ENCODE measurements at places on chromosomes 11 and 22. TPM values are rescaled to one million over a fixed set of nuclear protein-coding genes. Genes with fewer than 3 reads are reported as not detected.

The UBQLNL gene
- total RNA-seq, result not detected

The PLAAT5 gene
- not detected for total RNA-seq

DNA sequence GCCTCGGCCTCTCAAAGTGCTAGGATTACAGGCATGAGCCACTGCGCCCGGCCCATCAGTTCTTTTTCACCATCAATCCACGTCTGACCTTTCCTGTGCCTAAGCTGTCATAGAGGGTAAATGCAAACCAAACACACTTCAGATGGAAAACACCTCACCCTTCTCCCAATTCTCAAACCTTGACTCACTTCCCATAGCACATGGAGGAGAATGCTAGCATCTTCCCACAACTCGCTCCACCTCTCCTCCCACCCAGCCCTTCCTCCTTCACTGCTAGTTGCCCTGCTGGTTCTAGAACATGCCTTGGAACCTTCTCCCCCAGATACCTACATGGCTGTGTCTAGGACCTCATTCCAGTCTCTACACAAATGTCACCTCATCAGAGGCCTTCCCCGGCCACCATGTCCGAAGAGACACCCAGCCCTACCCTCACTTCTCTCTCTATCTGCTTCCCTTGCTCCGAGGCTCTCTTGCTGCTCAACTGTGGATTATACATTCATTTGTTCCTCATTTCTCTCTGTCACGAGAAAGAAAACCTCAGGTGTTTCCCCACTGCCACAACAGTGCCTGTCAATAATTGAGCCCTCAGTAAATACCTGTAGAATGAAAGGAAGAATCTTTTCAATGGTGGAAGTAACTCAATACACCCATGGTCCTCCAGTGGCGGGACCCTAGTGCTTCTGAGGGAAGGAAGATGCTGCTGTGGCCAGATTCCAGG, 21.3 kb upstream of the NCF4 start:
- no peak for DNase-seq

- no peak for DNase-seq
Observed at GRCh38 chr11:103450241-103450640, 341.0 kb downstream of the DYNC2H1 start.

DNA sequence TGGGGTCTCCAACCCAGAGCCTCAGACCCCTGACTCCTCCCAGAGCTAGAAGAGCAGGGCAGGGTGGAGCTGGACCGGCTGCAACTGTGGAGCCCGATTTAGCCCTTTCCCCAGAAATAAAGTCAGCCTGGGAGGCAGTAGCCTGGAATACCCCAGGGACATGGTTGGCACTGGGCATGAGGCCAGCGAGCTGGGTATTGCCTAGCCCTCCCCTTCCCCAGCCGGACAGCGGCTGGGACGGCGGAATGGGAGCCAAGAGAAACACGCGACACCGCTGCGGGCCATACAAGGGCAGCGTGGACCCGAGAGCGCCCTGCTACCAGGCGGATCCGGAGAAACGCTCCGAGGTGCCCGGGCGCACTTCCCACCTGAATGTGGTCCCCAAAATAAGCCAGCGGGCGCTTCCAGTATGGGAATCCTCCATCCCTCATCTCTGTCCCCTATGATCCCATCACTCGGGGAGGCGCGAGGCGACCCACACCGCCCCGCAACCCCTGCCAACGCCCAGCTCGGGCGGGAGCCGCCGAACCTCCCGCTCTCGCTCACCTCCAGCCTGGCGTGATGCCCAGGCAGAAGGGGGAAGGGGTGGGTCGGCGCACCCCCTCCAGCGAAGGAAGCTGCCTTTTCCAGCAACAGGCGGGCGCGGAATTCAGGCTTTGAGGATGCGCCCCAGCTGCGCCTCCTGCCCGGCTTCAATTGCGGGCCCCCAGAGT, 758 bp downstream of the MCAM start:
- peak; percentile 62 for DNase-seq

The ZFP91 gene
- total RNA-seq, result 45.8 TPM

GRCh38 chr11:39190751-39191150, 2268.7 kb downstream of the LRRC4C start:
- DNase-seq, result no peak

GRCh38 chr11:134159652-134160051, 64.1 kb downstream of the NCAPD3 start:
- no peak for DNase-seq

DNA sequence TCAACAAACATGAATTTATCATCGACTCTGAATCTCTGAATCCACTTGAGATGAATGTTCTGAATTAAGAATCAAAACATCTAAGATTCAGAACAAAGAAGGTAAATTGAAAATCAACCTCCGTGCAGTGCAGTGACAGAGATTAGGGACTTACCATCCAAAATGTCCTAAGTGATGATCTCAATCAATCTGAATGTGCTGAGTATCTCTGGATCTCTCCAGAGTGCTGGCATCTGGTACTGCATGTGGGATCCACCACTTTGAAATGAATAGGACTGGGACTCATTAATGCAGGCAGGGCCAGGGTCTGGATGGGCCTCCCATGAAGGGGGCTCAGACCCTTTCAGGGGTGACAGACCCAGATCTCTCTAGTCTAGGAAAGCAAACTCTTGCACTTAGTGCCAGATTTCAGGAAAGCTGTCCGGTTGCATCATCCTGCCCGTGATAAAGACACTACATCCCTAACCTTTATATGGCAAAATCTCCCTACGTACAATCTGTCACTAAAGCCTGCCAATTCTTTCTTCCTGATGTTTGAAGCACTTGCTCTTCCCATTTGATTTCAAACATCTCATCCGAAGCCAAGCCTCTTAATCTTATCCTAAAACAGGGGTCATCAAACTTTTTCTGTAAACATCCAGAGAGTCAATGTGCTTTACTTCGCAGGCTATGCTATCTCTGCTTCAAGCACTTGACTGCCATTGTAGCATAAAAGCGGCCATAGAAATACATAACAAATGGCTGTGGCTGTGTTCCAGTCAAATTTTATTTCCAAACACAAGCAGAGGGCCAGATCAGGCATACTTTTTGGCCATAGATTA, 263.3 kb downstream of the LARGE1 start:
- DNase-seq, result no peak

DNA sequence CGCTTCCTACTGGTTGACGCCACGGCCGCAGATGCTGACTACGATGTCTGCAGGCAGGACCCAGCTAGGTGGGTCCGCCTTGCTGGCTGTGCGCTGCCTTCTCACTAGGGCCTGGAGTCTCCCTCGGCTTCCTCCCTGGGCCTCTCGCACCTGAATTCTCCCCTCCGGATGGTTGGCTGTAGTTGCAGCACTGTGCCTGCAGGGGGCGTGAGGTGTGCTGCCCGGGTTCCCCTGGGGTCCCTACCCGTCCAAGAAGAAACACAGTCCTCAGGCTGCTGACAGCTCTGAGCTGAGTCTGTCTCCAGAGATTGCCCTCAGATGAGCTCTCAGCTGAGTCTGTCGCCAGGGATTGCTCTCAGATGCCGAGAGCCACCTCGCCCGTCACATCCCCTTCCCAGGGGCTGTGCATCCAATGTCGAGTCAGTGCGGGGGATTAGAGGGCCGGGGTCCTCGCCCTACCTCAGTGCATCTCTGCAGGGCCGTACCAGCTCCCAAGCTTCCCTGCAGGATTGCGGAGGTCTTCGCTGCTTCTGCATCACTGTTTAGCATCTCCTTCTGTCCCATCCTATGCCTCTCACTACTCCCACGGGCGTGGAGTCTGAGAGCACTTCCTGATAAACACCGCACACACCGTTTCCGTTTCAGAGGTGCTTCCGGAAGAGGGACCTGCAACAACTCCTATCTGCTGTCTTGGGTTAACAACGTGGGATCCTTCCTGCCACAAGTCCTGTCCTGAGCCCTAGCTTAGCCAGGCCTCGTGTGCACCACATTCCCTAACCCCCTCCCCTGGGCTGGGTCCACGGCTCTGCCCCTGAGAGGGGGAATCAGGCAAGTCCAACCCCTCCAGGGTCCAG, 196.9 kb downstream of the CSNK2A3 start:
- DNase-seq, result no peak

DNA sequence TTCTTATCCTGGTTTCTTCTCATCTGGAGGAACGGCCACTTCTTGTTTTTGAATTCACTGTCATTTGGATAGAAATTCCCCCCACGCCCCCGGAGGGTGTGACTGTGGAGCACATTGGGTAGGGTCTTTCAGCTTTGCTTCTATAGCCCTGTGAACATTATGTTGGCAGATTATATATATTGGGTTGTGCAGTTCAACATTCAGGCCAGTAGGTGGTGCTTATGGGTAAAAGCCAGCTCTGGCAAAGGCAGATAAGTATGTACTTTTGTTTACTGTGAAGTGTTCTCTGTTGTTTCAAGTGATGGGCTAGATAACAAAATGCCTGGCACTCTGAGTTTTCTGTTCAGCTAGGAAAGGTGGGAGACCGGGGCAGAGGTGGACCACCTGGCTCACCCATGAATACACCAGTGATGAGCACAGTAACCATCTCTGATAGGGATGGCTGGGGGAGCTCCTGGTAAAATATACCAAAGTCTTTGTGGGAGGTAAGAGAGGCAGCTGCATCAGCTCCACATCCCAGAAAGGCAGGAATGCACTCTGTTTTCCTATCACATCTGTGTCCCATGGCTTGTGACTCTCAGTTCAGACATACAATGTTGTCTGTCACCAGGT, 1348.2 kb upstream of the RAG2 start:
- DNase-seq, result peak; percentile 63

DNA sequence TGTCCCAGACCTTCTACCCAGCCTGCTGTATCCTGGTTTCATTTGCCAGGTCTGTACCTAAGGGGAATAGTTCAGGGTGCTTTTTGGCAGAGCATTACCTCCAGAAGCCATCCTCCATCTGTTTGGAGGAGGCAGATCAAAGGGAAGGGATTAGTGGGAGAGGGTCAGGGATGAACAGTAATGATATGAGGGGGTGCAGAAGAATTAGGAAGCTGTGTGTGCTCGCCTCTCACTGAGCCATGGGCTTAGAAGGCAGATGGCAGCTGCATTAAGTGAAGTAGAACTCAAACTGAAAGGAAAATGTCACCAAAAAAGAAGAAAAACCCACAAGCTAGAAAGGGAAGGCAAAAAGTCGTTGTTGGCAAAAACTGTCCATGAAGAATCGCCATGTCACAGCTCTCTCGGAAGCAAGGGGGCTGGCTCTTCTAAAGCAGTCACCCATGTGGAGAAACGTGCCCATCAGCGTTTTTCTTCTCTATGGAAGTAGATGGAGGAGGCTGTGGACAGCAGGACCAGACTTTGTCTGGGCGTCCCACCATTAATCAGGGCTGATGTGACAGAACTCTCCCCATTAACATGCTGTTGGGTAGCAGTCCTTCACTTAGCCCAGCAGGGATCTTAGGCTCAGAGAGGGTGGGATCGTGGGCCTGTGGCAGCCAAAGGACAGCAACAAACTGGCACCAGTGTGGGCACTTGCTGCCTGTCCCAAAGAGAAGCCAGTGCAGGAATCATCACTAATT, 46.8 kb downstream of the CEP164 start:
- DNase-seq, result no peak

GRCh38 chr22:45435544-45436139, 22.1 kb downstream of the RIBC2 start:
- peak; percentile 90 for DNase-seq

GRCh38 chr11:11433960-11434359, 80.9 kb upstream of the CSNK2A3 start:
- DNase-seq, result no peak
